Suppressor macrophage treated with lipopolysaccharide for 4 hours (primary cell): ENCODE measurements at places on chromosomes 4 and X.

DNA sequence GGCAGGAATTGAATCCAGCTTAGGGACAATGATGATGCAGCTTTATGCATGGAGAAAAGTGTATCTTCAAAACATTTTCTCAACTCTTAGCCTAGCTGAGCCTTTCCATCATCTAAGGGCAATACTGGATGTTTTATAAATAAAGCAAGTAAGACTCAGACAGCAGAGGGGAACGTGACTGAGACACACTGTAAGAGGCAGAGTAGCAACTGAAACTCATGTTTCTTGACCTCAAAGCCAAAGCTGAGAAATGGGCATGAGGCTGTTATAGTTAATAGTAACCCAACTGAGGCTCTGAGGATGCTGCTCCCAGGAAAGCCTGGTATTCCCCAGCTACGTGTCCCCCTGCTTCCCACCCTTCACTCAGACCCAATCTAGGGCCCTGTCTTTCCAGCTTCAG lies 44.6 kb downstream of the ARHGEF9 start:
- DNase-seq, result no peak

DNA sequence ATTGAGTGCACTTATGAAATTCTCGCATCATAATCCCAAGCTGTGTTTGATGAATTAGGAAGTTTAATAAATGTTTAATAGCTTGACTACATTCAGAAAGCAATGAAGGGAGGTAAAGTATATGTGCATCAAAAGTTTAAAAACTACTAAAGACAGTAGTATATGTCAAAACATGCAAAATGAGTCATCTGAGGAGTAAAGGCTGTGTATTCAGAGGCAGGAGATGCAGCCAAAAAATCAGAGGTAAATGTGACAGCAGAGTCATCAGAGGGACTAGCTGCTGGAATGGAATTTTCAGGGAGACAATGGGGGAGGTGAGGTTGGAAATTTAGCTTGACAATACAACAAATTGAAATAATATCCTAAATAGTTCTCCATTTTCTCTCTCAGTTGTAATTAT lies 127.0 kb upstream of the FUNDC1 start:
- DNase-seq, result no peak

- DNase-seq, result no peak
Measured at GRCh38 chr4:101400096-101400495, 52.8 kb upstream of the PPP3CA start.

DNA sequence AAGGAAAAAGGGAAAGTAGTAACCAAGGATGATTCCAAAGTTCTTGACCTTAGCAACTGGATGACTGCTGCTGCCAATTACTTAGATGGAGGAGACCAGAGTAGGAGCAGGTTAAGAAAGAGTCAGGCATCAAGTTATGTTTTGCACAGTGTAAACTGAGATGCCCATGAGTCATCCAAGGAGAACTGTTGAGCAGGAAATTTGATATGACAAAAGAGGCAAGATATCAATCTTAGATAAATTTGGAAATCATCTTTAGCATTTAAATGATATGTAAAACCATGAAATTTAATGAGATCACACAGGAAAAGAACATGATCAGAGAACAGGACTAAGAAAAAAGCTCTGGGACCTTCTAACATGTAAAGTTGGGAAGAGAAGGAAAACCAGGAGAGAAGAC lies 361.3 kb downstream of the OPHN1 start:
- no peak for DNase-seq

DNA sequence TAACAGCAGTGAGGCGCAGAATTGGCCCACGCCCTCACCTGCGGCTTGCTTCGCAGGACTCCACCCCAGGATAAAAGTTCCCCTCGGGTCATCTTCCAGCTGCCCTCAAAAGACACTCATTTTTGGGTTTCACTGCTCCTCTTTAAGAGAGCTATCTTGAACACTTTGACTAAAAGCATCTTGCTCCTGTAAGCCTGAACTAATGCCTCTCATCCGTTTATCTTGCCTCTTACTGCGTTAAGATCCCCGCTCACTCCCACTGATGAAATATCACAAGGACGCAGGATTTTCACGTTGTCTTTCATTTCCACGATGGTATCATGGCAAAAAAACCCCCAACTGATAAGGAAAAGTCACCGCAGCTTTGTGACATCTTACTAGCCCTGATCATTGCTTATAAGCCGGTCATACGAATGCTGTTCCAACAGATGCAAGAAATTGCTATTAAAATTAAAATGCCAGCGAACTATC lies 591 bp upstream of the ACSL4 start:
- no peak for DNase-seq

GRCh38 chr4:176464748-176465147 lies 145.0 kb downstream of the SPCS3 start:
- DNase-seq, result no peak

GRCh38 chr4:127881563-127881864 lies 821 bp downstream of the PLK4 start:
- DNase-seq, result no peak
